Stimulated activated CD8-positive, alpha-beta memory T cell treated with anti-CD3 and anti-CD28 coated beads, Interleukin-4, amount 100 ng/mL, for 1 hour (primary cell): ENCODE measurements at places on chromosomes 1 and 21.
A peak's percentile ranks its signal among the peaks of the same experiment; 100 is the strongest.

GRCh38 chr1:52476943-52477342 is 72.5 kb downstream of the PRPF38A start:
- no peak for DNase-seq

DNA sequence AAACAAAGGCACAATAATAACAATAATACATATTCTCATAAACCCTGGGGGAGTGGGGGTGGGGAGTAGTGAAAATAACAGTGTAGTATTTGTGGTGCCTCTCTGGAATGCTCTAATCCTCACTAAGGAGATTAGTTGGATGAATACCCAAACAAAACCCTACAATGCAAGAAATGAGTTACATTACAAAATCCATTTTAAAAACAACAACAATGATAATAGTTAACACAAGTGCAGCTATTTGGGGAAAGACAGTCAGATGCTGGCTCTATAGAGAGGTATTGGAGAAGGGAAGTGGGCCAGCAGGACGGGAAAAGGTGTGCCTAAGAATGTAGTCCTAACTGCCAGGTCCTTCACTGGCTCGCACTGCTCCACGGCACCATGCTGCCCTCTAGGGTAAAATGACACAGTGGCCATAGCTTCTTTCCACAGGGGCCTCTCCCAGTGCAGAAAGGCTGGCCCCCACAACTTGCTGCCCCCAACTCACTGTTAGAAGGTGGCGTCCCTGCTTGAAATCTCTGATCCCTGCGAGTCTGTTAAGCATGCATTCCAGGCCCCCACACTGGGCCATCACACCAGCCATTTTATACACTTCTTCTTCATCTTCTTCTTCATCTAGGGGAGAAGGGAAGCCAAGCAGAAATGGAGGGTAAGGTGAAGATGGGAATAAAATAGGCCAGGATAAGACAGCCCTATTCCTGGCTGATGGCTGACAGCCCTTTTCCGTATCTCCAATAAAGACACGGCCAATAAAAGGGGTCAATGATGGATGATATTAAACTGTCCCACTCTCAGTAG is 113.8 kb downstream of the UBR4 start:
- no peak for DNase-seq

GRCh38 chr1:166235728-166236127 is 68.9 kb upstream of the FAM78B start:
- no peak for DNase-seq

DNA sequence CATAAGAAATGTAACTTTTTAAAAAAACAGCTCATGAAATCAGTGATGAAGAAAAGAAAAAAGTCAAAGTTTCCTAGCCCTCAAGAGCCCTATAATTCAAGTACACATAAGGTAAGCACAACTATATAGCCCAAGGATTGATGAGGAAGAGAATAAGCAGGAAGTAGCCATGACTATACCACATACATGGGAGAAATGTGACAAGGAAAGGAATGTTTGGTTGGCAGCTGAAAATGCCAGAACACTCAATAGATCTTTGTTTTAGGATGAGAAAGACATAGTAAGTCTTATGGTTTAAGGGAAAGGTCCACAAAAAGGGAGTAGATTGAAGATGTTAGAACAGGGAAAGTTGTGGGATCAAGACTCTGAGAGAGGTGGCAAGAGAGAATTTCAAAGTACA is 5.7 kb downstream of the DOCK7 start:
- DNase-seq: no peak

DNA sequence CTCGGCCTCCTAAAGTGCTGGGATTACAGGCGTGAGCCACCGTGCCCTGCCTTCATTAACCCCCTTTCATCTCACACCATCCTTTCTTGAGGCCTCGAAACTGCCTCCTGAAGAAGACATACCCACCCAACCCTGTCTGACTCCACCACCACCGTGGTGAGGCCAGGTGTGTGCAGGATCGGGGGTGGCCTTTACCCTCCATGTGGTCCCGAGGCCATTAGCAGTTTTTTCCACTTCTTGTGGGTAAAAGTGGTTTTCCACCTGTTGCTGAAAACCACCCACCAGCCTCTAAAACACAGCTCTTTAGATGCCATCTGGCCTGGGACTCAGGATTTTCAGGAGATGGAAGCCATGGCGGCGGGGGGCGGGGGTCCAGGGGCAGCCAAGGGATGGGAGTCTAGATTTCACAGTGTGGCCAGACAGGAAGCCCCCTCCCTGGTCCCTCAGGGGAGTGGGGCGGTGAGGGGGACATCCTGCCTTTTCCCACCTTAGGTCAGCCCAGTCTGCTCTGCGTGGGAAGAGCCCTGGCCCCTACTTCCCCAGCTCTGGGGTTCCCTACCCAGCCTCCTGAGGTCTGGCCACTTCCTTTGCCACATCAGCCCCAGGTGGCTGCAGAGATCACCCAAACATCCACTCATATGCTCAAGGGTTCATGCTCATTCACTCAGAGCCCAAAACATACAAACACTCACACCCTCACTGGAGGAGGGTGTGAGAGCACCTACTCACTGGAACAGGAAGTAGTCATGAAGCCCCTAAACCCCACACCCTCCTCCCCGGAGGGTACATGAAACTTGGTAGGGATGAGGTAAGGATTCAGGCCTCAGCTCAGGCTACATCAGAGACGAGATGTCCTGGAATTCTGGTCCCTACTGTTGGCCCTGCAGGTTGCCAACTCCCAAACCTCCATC is 2.3 kb downstream of the FGR start:
- DNase-seq: no peak

DNA sequence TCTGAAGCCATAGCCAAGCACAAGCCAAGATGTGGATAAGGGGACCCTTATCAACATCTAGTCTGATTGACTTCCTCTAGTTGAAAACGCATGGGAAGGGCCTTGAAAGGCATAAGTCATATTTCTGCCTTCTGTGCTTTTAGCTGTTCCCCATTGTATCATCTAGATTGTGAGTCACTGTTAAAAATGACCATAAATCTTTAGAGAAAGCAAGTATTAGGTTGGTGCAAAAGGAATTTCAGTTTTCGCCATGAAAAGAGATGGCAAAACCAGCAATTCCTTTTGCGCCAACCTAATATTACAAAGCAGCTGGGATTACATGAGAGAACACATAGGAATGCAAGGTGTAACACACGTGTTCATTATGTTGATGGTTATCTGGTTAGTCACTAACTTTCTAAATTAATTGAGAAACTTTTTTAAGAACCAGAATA is 63.6 kb downstream of the CLIC6 start:
- no peak for DNase-seq

DNA sequence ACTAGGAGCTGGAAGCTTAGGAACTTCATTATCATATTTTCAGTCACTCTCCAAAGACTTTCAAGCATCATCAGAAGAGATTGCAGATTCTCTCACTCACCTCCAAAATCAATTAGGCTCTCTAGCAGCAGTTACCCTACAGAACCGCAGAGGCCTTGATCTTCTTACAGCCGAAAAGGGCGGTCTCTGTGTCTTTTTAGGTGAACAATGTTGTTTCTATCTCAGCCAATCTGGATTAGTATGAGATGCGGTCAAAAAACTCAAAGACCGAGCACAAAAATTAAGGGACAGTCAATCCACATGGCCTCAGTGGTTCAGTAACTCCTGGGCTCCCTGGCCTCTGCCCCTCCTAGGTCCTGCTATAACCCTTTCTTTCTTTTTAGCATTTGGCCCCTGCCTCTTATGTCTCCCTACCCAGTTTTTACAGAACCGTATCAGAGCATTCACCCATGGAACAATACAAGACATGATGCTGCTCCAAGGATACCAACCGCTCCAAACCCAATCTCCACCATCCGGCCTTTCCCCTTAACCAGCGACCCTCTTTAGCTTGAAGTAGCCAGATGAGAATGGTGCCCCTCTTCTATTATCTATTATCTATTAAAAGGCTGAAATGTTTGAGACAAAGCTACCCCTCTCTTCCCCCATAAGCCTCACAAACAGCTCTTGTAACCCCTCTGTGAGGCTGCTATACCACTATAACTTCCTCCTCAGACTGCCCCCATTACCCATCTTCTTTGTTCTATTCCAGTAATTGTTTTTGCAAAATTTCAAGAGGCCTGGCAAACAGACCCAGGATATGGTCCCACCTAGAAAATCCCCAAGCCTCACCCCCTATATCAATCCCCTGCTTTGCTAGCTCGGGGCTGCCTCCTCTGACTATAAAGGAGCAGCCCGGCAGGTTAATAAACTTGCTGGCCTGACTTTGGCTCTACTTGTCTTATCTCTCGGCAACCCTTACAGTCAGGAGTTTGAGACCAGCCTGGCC is 18.7 kb upstream of the CA6 start:
- no peak for DNase-seq

GRCh38 chr1:89757532-89757931 is 63.3 kb upstream of the LRRC8D start:
- DNase-seq: no peak

DNA sequence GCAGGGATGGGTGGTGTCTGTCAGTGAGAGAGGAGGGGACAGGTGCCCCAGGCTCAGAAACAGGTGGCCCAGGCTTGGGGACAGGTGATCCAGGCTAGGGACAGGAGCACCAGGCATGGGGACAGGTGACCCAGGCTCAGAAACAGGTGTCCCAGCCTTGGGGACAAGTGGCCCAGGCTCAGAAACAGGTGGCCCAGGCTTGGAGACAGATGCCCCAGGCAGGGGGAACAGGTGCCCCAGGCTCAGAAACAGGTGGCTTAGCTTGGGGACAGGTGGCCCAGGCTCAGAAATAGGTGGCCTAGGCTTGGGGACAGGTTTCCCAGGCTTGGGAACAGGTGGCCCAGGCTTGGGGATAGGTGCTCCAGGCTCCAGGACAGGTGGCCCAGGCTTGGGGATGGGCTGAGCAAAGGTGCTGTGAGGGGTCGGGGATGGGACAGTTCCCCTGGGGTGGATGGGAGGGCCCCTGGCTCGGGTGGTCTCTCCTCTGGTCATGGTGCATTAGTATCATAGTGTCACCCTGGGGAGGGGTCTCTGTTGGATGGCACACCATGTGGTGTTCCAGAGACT is 87.7 kb upstream of the C1orf174 start:
- no peak for DNase-seq

DNA sequence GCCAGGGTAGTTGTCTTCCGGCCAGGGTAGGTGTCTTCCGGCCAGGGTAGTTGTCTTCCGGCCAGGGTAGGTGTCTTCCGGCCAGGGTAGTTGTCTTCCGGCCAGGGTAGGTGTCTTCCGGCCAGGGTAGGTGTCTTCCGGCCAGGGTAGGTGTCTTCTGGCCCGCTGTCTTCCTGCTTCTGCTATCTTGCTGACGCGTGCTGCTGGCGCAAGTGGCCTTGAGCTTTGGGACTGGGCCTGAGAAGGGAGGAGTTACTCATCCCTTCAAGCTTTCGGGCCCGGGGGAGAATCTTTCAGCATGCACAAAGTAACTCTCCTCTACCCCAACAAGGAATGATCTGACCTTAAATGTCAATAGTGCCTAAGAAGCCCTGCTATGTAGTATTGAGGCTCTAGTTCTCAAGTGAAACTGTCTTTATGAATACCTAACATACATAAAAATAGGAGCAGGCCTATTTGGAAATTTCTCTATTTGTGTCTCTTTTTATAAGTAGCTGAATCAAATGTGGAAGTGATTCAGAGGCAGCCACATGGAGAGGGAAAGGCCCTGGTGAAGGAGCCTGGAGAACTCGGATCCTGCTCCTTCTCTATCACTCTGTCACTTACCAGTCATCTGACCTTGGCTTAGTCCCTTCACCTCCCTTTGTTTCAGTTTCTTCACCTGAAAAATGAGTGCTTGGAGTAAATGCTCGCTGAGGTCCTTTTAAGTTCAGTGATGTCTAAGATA is 65.6 kb downstream of the RGL1 start:
- DNase-seq: no peak

DNA sequence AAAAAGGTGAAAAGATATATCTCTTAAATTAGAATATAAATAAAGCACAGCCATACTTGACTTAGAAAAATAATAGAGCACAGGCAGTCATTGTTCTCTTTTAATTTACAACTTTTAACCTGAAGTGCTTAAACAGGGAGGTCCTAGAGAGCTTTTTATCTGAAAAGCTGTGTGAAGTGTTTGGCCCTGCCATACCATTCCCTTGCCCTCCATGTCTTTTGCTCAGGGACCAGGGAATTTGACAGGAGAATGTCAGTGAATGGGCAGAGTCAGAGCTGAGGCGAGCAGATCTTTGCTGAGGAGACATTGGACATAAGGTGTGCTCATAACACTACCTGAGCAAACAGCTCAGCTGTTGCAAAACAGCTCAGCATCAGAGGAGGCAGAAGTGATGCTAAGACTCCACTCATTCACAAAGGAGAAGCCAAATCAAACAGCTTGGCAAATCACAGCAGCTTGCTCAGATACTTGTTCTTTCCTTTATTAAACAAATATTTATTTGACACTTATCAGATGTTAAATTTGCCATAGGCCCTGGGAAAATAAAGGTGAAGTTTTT is 14.9 kb upstream of the MGST3 start:
- DNase-seq: no peak

DNA sequence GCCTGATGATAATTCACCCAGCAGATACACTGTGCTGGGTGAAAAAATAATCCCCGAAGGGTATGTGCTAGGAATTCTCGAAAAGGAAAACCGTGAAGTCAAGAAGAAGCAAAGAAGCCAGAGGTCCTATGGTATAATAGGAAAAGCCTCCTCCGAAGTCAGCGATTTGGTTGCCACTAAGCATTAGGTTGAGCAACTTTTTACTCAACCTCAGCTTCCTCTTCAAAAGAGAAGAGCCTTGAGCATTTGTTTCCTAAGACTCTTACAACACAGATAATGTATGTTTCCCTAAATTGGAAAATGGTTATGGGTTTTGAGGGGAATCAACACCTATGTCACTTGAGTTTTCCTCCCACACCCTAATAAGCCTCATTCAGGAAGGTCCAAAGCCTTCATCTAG is 21.3 kb upstream of the MNDA start:
- DNase-seq: no peak

GRCh38 chr1:59814180-59814900 is 409 bp upstream of the HOOK1 start:
- DNase-seq: peak; percentile 58

- no peak for DNase-seq
These were observed 3.0 kb upstream of the ATP1B1 start for GRCh38 chr1:169103480-169103893.

DNA sequence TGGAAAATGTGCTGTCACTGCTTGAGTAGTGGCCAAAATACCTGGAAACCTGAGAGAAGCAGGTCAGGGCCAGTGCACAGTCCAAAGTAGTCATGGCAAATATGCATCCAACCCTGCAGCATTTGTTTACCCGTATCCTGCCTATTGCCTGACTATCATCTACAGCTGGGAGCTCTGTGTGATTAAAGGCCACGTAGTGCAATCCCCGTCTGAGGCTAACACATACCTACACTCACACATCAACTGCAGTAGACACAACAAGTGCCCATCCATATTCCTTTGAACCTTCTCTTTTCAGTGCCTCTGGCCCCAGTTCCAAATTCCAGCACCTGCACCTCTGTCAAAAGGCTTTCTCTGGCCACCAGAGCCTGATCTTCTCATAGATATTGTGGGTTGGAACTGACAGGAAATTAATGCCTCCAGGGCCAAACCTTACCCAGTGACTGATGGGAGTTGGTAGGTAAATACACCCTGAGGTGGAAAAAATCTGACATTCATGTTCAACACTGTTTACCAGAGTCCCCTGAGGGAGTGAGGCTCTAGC is 383.0 kb downstream of the SETD4 start:
- DNase-seq: no peak

- no peak for DNase-seq
These were observed at the start of gene FTCD for GRCh38 chr21:46155514-46156377. FTCD (minus strand) TSS chr21:46155579; CDS start chr21:46155523, 56 bp downstream.

GRCh38 chr1:203439131-203439730 is 36.4 kb upstream of the PRELP start:
- DNase-seq: no peak
